ENCODE measurements at places on chromosomes 6 and 20.

DNA sequence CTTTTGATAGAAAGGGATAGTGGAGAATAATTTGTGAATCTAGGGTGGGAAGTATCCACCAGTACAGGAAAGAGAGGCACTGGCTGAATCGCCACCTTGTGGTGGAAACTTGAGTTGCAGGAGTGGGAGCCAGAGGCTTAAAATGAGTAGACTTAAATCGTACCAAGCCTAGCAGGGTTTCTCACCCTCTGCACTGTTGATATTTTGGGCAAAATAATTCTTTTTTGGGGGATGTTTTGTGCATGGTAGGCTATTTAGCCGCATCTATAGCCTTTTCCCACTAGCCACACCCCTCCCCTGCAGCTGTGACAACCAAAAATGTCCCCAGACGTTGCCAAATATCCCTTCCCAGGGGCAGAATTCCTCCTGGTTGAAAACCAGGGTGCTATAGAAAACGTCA lies 119.1 kb downstream of the DHX35 start:
- DNase-seq: peak; percentile 45

DNA sequence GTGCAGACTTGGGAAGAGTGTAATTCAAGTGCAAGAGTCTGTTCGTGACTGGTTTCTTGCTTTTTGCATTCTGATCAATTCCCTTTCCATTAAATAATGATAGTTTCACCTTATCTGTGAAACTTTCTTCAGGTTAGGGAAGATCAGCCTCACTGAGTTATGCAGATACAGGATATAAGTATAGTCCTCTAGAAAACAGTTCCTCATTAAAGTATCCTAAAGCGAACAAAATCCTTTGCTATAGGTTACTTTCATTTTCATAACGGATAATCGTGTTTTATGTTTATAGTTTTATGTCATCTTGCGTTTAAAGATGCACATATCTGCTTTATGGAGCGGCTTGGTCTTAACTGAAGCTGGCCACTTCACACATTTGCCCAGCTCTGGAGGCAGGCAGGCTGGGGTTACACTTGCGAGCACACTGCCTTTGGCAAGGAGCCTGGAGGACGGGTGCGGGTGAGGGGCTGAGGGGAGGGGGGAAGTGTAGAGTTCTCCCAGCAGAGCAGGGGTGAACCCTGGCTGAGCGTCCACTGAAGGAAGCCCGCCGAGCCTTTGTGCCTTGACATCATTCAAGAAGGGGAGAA lies 123.5 kb upstream of the IFNGR1 start:
- no peak for DNase-seq

DNA sequence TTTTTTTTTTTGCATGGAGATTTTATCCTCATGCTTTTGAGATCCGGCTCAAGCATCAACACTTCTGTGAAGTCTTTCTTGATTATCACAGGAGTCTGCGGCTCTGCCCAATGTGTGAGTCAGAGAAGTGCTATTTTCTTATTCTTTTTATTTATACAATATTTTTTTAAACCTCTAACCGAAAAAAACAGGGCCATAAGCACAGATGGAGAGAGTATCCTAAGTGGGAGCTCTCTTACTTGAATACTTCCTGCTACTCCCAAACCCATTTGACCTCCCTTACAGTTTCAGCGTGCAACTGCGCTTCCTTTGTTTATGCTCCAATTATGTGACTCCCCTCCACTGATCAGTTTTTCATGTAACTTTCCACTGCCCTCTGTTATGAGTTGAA lies 8.7 kb upstream of the ATXN1 start:
- peak; percentile 81 for DNase-seq

DNA sequence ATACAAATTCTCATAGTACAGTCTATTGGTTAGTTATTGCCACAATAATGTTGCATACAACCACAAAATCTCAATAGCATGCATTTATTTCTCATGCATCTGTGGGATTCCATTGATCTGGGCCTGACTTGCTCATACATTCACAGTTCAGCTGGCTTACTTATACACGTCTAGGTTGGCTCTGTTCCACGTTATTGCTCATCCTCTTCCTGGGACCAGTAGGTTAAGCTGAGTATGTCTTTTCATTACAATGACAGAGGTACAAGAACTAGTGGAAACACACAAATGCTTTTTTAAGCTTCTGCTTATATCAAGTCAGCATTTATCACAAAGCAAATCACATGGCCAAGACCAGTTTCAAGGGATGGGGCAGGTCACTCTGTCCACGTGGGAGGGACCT lies 485.3 kb upstream of the BTBD3 start:
- peak; percentile 71 for DNase-seq

DNA sequence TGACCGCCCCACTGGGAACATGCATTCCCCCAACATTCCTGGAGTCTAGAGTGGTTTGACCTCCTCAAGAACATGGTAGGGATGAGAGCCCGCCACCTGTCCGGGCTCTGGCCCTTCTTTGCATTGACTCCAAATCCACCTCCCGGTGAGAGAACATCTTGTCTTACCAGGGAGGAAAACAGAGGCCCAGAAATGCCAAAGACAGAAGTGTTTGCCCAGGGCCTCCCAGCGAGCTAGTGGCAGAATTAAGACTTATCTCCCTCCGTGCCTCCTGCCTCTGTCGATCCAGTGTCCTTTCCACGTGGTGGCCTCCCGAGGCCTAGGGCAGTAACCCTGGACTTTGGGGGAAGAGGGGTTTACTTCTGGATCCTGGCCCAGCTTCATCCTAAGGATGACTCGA lies 134.8 kb downstream of the JPH2 start:
- DNase-seq: no peak

DNA sequence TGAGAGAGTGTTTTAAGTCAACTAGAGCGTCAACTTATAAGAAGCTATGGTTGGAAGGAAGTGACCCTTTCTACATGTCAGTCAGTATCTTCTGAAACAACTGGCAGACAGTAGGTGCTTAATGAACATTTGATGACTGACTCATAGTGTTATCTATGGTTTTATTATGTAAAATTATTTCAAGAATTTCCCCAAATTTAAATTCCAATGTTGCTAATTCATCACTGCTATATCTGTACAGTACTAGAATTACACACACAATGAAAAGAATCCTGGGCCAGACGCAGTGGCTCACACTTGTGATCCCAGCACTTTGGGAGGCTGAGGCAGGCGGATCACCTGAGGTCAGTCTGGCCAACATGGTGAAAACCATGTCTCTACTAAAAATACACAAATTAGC lies 721.4 kb upstream of the FLRT3 start:
- DNase-seq: no peak

- DNase-seq: no peak
Observed at GRCh38 chr6:167416676-167417430, 92.0 kb downstream of the TTLL2 start.

DNA sequence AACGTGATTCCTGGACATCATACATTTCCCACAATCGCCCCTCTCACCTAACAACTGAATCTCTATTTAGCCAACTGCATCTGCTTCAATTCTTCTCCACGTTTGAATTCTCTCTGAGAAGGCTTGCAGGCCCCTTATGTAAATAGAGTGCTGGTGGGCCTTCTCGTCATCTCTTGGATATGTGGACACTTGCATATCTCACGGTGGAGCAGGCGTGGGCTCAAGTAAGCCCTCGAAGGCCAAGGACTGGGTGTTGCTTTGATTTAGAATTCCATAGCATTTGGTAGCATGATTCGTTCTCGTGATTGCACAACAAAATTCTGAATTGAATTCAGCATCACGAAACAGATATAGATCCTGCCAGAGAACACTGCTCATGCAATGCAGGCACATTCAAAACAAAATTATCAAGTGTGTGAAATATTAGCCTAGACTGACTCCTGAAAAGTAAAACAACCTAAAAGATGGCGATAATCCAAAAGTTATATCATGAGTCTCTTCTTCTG lies 613.6 kb downstream of the TFAP2A start:
- DNase-seq: no peak

- no peak for DNase-seq
Observed at GRCh38 chr6:6569811-6570164, 18.7 kb upstream of the LY86 start.

DNA sequence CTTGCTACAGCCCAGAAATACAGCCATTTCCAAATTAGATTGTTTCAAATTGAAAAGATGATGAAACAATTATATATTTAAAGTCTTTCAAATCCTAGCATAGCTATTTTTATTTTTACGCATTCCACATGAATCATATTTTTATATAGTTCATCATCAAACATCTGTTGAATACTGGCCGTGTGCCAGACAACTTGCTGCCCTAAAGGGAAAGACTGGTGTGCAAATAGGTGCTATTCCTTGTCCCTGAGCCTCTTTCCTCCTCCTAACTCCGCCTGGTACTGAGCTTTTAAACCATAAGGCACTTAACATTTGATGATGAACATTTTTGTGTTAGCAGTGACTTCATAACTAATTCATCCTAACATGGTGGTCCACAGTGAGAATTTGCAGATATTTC lies 18.7 kb upstream of the PLCG1 start:
- DNase-seq: no peak

GRCh38 chr6:6973721-6974120 lies 134.0 kb upstream of the RREB1 start:
- no peak for DNase-seq

DNA sequence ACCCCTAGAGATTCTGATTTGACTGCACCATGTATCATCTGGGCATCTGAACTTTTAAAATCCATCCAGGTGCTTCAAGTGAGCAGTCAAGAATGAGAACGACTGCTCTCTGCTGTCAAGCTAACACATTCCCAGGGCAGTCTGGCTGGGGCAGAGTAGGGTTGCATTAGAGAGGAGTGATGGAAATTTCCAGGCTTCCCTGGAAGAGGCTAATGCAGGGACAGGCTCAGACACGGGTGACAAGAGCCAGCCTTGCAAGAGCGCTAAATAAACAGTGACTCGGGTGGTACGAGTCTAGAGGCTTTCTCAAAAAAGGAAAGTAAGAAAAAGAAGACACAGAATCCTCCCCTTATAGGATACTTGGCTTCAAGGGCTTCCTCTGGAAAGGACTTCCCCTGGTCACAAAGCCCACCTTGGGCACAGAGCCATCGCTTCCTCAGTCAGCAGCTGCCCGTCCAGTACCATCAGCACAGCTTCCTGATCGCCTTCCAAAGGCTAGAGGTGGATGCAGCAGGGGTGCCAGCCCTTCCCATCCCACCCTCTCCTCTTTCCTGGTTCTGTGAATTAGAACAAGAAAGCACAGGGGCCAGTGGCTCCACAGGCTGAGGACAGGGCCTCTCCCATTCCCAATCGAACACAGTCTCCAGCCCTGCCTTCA lies 177.4 kb upstream of the RREB1 start:
- DNase-seq: no peak

DNA sequence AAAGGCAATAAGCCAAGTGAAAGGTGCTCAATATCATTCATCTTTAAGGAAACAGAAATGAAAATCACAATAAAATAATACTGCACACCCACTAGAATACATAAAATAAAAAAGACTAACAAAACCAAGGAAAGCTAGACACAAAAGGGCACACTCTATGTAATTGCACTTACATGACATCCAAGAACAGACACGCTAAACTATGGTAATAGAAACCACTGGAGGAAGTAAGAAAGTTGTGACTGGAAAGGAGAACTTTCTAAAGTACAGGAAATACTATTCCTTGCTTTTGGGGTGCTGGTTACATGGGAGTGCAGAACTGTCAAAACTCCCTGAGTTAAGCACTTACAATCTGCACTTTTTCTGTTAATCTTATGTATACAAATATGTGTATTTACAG lies 253.7 kb upstream of the RUNX2 start:
- no peak for DNase-seq

- DNase-seq: no peak
Observed at GRCh38 chr6:120373185-120373584, 961.1 kb downstream of the TBC1D32 start.

GRCh38 chr6:161068321-161068741 lies 76.8 kb downstream of the MAP3K4 start:
- no peak for DNase-seq

DNA sequence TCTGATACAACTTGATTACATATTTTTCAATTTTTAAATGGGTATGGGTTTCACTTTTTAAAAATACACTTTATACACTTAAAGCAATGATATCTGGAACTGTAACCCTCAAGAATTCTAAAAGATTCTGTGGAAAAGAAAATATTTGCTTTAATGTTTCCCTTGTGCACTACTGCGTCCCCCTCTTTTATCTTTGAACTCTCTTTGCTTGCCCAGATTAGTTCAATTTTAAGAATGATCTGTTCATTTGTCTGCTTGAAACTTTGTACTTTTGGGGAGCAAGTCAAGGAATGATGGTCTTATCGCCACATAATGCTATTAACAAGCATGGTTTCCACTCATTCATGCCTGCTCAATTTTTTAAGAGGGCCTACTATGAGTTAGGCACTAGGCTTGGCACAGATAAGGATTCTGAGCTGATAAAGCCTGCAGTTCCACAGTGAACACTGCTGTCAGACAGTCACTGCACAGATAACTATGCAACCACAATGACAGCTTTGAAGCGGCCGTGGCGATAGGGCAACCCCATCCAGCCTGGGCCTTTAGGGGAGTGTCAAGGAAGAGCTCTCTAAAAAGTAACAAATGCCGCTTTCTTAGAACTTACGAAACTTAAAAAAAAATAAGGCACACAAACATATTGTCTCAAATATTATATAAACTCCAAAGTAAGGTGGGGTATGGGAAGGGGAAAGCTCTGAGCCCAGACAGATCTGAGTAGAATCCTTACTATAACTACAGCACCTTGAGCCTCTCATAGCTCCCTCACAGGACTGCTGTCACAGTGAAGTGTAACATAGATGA lies 29.7 kb downstream of the FYN start:
- no peak for DNase-seq

DNA sequence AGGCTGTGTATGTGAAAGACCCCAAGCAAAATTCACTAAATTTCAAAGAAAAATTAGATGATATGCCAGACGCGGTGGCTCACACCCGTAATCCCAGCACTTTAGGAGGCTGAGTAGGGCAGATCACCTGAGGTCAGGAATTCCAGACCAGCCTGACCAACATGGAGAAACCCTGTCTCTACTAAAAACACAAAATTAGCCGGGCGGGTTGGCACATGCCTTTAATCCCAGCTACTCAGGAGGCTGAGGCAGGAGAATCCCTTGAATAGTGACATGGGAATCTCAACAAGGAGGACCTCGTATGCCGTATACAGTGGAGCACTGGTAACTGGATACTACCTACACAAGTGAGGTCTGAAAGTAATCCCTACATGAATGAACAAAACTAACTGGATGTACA lies 92.7 kb upstream of the JARID2 start:
- DNase-seq: no peak

DNA sequence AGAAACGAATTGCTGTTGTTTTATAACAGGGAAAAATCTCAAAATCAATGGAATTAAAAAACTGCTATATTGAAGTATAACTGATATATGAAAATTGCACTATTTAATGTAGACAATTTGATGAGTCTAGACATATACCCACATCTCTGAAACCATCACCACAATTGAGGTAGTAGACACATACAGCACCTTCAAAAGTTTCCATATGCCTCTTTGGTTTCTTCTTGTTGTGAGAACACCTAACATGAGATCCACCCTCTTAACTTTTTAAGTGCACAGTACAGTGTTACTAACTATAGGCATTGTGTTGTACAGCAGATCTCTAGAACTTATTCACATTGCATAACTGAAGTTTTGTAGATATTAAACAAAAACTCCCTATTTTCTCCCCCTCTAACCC lies 14.0 kb upstream of the SLC17A5 start:
- DNase-seq: no peak

GRCh38 chr6:93398723-93399122 lies 20.6 kb downstream of the EPHA7 start:
- DNase-seq: no peak

- DNase-seq: no peak
Observed at GRCh38 chr6:69953491-69953890, 87.1 kb downstream of the COL19A1 start.

GRCh38 chr20:41865938-41866337 lies 247.8 kb upstream of the CHD6 start:
- DNase-seq: no peak

Data from fibroblast of skin of left quadriceps (primary cell).